Esophagus muscularis mucosa (tissue), 4 donors: ENCODE measurements at places on chromosomes 4 and X. TPM values are rescaled to one million over a fixed set of nuclear protein-coding genes. Genes with fewer than 3 reads are reported as not detected.

- DNase-seq: no peak
- H3K4me3 ChIP-seq: no peak overlapping the region
- H3K4me1 ChIP-seq: no peaks in the 10 kb centered on the region
Observed at GRCh38 chrX:121754301-121754700, 706.9 kb downstream of the GLUD2 start.

DNA sequence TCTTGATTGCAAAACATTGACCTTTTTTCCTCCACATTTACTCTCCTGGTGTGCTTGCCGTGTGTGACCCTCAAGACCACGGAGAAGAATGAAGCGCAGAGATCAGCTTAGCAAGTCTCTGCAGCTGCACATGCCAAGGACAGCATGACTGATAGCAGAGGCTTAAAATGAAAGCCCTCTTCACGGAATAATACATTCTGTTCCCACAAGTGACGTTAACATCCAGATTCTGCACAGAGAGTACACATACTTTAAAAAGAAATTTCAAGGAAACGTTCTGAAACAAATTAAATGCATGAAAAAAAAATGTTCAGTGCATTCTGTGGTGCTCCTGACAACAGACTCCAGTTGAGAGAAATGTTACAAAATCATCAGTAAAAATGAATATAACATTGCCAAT lies 60.9 kb downstream of the SLC7A11 start:
- H3K4me3 ChIP-seq: no peak overlapping the region
- peaks cover 23% of the 10 kb centered on the region for H3K4me1 ChIP-seq
- H3K27ac ChIP-seq: peak overlapping the region; percentile 52

DNA sequence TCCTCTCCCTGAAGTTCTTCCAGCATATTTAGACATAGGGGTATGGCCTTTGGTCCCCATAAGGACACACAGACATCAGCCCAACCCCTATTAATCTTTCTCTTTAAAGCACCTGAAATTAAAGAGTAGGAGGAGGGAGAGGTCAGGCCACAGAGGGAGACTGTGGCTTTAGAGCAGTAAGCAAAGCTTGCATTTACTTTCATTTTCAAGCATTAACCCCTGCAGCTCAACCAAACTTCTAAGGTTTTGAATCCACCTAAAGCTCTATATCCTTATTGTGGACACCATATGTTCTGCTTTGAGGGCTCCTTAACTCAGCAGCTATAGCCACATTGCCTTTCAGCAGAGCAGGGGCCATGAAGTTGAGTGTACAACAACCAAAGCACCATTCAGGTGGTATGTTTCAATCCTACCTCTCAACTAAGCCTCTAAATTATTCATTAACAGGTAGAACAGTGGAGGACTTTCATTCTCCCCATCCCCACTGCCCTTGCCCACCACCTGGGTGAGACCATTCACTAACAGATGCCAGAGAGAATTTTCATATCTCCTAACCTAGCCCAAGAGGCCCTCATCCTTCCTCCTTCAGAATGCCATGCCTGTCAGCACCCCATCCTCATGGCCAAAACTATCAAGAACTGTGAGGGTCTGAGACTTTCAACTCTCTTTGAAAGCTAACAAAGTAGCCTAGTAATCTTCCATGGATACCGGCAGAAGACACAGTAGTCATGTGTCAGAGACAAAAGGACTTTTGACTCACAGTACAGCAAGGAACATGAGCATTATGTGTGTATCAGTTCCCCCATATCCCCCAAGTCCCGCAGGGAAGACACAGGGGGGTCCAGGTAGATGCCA lies 20.8 kb downstream of the LIN54 start:
- no peaks in the 10 kb centered on the region for H3K4me1 ChIP-seq
- no peaks in the 10 kb centered on the region for H3K27me3 ChIP-seq
- no peak overlapping the region for H3K4me3 ChIP-seq
- no peak for DNase-seq
- H3K36me3 ChIP-seq: no peaks in the 10 kb centered on the region

DNA sequence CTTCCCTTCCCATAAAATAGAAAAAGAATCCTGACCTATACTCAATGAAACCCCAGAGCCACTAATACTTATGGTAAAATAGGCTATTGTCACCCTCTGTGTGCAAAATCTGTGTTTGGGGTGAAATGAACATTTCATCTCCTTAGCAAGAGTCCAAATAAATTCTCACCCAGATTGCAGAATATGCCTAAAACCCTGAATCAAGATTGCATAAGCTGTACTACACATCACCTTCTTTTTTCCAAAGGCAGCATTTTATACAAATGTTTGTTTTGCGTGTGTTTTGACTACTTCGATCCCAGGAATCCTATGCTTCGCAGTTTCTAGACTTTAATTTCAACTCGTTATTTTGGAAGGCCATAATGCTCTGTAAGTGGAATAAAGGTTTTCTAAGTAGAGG lies 12.2 kb upstream of the HADH start:
- DNase-seq: no peak
- H3K4me3 ChIP-seq: no peak overlapping the region
- H3K27ac ChIP-seq: no peak overlapping the region
- H3K4me1 ChIP-seq: no peaks in the 10 kb centered on the region

DNA sequence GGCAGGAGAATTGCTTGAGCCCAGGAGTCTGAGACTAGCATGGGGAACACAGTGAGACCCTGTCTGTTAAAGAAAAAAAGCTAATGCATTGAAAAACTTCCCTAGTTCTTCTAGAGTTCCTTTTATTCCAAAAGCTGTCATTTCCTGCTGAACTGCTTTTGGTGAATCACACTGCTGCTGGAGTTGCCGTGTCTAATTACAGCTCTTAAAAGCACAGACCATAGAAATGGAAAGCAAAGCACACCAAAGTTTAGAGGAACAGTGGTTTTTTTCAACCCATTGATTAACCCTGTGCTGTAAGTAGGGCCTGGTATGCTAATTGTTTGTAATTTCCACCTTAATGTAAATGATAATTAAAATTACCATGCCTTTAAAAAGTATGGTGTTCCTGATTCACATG lies 52.4 kb downstream of the SEPTIN11 start:
- H3K4me3 ChIP-seq: no peak overlapping the region
- peak; percentile 26 for DNase-seq
- no peaks in the 10 kb centered on the region for H3K27me3 ChIP-seq

DNA sequence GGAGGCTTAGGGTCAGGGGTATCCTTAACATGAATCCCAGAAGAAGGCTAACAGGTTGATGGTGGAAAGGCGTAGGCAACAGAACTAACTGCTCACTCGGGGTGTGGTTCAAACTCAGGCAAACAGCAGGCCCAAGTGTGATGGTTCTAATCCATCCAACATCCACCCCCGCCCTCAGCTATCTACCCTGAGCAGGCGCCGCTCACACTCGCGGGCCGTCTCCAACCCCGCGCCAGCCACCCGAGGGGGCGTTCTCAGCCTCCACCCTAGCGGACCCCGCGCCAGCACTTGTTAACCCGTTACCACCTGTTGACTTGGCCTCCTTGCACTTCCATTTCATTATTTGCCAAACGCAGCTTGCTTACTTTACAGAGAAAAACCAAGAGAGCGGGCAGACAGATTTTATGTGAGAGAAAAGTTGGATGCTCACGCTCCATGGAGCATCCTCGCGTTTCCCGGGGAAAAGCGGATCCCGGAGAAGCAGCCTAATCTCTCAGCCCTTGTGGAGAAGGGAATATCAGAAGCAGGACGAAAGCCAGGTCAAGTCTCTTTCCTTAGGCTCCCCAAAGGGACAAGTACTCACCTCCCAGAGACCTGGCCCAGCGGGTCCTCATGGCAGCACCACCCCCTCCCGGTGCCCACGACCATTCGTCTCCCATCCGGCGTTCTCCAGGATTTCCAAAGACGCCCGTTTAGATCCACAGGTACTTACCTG lies 773 bp downstream of the SNCA start:
- no peaks in the 10 kb centered on the region for H3K27me3 ChIP-seq
- peak overlapping the region; percentile 73 for H3K27ac ChIP-seq
- no peak for DNase-seq
- H3K4me3 ChIP-seq: peak overlapping the region; percentile 68
- peaks cover 22% of the 10 kb centered on the region for H3K4me1 ChIP-seq
- H3K36me3 ChIP-seq: no peaks in the 10 kb centered on the region

- H3K36me3 ChIP-seq: no peaks in the 10 kb centered on the region
- no peak overlapping the region for H3K4me3 ChIP-seq
- no peaks in the 10 kb centered on the region for H3K27me3 ChIP-seq
- no peak overlapping the region for H3K27ac ChIP-seq
- H3K4me1 ChIP-seq: no peaks in the 10 kb centered on the region
Observed at GRCh38 chrX:50167366-50167765, 33.4 kb downstream of the AKAP4 start.

DNA sequence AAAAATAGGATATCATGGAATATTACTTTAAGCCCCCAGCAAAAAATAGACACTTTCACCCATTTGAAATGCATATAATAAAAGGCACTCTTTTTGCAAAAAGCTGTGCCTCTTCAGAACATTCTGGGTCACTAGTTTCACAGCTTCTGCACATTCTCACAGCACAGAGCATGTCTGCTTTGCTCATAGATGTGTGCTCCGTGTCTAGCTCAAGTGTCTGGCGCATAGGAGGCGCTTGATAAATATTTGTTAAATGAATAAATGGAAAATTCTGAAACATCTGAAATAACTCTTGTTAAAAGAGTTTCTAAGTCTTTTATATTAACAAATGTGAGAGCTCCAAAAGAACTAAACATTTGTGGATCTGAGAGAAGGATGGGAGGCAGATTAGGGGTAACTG lies 275.2 kb downstream of the PTTG2 start:
- H3K27me3 ChIP-seq: no peaks in the 10 kb centered on the region
- peak; percentile 45 for DNase-seq
- no peaks in the 10 kb centered on the region for H3K36me3 ChIP-seq
- no peak overlapping the region for H3K27ac ChIP-seq
- no peak overlapping the region for H3K4me3 ChIP-seq
- H3K4me1 ChIP-seq: peaks cover 4% of the 10 kb centered on the region

GRCh38 chr4:176845636-176846035 lies 52.9 kb upstream of the VEGFC start:
- H3K4me3 ChIP-seq: no peak overlapping the region
- no peak overlapping the region for H3K27ac ChIP-seq
- no peaks in the 10 kb centered on the region for H3K36me3 ChIP-seq
- H3K4me1 ChIP-seq: no peaks in the 10 kb centered on the region

DNA sequence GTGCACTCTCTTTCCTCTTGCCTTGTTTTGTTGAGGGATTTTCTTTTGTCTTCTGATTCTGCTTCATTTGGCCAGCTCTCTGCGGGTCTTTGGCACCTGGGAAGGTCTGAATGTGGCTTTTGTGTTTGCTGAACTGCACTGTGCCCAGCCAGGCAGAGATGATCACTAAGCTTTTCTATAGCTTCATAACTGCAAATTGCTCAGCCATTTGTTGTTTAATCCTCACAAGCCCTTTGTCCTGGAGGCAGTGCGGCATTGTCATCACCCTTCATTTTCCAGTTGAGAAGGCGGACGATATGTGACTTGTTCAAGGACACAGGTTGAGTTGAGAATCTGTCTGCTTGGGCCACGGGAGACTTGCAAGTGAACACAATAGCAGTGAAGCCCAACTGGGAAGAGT lies 46.0 kb upstream of the SFRP2 start:
- no peaks in the 10 kb centered on the region for H3K27me3 ChIP-seq
- H3K4me3 ChIP-seq: no peak overlapping the region
- no peak for DNase-seq
- no peaks in the 10 kb centered on the region for H3K4me1 ChIP-seq
- no peak overlapping the region for H3K27ac ChIP-seq
- H3K36me3 ChIP-seq: no peaks in the 10 kb centered on the region

DNA sequence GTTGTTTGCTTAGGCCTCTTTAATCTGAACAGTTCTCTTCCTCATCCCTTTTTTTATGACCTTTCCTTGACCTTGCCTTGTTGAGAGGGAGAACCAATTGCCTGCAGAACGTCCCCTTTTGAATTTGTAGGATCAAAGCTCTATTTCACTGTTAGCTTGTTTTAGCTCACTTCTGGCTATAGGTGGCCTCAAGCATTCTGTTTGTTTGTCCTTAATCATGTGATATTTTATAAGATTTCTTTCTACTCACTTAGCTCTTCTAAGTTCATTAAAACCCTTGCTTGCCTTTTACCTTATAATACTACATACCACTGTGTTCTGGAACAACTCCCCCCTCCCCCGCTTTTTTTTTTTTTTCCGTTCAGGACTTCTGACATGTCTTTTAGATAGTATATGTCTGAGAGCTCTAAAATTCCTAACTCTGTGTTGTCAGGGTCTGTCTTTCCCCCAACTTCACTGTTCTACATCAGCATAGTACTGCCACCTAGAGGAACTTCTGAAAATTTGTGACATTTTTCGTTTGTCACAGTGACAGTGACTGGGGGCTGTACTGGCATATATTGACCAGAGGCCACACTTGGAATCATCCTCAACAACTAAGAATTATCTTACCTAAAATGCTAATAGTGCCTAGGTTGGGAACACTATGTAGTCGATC lies 128.5 kb downstream of the LARP7 start:
- no peak for DNase-seq
- H3K27me3 ChIP-seq: no peaks in the 10 kb centered on the region
- H3K36me3 ChIP-seq: no peaks in the 10 kb centered on the region
- H3K4me3 ChIP-seq: no peak overlapping the region

DNA sequence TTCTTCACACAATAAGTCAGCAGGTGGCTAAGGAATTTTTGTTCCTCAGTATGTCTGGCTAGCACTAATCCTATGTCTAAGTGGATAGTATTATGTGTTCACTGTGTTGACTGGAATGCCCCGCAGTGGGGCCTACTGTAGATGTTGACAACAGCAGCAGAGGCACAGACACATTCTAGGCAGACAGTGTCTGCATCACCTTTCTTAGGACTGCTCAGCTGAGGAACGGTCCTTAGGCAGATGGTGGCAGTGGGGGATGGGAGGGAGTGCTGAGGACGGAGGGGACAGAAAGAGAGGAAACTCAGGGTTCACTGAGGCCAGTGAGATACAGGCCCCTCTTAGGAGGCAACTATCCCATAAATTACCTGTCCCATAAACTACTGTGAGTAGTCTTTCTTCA lies 44.6 kb upstream of the LEF1 start:
- no peaks in the 10 kb centered on the region for H3K4me1 ChIP-seq
- no peak overlapping the region for H3K4me3 ChIP-seq
- no peaks in the 10 kb centered on the region for H3K36me3 ChIP-seq
- H3K27ac ChIP-seq: no peak overlapping the region

The MAGEA6 gene
- not detected for total RNA-seq

The MAGEB16 gene
- total RNA-seq: not detected

The BOD1L1 gene
- total RNA-seq: 31.0 TPM

The MAGEE2 gene
- not detected for total RNA-seq

The PNMA3 gene
- 0.13 TPM for total RNA-seq

The CLCN5 gene
- 4.4 TPM for total RNA-seq

The CT47B1 gene
- not detected for total RNA-seq

The FAAH2 gene
- total RNA-seq: 0.42 TPM

The PGK1 gene
- 231 TPM for total RNA-seq

The AVPR2 gene
- total RNA-seq: 7.5 TPM

The HPSE gene
- 0.91 TPM for total RNA-seq

The CXCL10 gene
- not detected for total RNA-seq

The MAGEB3 gene
- total RNA-seq: not detected
